ENCODE measurements at places on chromosomes 11 and 22. TPM values are rescaled to one million over a fixed set of nuclear protein-coding genes. Genes with fewer than 3 reads are reported as not detected.

- DNase-seq = no peak
Observed at GRCh38 chr11:77658213-77659013, 20.8 kb upstream of the CLNS1A start.

The TMEM123 gene
- 80.0 TPM for total RNA-seq

- no peak for DNase-seq
Observed at GRCh38 chr22:49517211-49517610, 310.5 kb downstream of the BRD1 start.

The KLHDC7B gene
- total RNA-seq = not detected

- DNase-seq = no peak
Observed at GRCh38 chr11:130212431-130212961, 52.9 kb downstream of the ST14 start.

DNA sequence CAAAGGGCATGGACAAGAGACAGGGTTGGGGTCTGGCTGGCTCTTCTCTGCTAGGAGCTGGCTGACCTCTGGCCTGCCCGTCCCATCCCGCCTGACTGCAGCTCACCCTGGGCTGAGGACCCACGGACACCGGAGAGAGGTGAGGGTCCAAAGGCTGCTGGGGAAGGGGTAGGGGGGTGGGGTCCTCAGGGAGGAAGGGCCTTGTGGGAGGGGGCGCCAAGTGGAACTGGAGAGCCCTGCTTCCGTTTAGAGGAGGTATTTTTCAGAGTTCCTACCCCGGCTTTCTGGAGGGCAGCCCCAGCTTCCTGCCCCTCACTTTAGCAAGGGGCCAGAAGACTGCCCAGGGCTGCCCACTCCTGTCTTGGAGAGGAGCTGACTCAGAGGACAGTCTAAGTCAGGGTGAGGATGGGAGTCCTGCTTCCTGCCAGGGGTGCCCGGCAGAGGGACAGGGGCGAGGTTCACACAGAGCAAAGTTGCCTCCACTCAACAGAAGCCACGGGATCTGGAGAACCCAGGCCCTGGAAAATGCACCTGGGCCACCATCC, 7.1 kb downstream of the LARGE2 start:
- DNase-seq = no peak

The C11orf86 gene
- not detected for total RNA-seq

DNA sequence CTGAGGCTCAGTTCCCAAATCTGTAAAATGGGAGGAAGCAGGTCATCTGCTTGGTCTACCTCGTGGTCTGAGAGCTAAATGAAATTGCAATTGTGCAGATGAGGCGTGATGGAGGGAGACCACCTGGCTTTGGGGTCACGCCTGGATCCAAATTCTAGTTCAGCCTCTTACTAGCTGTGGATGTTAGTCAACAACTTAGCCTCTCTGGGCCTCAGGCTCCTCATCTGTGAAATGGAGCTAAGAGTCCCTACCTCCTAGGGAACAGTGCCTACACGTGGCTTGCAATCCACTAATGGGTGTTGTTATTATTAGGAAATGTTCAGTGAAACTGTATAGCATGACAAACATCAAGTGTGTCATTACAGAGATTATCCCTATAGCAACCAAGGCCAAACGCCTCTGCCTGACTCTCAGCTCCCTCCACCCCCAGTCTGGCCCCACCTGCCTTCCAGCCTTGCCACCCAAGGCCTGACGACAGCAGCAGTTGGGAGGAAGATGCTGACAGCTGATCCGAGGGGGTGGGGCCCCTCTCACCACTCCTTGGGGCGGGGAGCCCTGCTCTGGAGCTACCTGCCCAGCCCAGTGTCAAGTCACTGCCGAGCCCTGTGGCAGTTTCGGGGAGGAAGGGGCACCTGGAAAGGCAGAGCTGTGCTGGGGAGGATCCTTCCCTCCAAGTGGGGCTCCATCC, 1.7 kb upstream of the RHOD start:
- peak; percentile 82 for DNase-seq

Data from Right ventricle myocardium inferior (tissue), 1 donor.